ENCODE measurements at places on chromosomes 6 and 20. TPM values are rescaled to one million over a fixed set of nuclear protein-coding genes. Genes with fewer than 3 reads are reported as not detected.

The GHRH gene
- not detected for total RNA-seq

The NKX2-4 gene
- not detected for total RNA-seq

The FITM2 gene
- total RNA-seq: 6.5 TPM

DNA sequence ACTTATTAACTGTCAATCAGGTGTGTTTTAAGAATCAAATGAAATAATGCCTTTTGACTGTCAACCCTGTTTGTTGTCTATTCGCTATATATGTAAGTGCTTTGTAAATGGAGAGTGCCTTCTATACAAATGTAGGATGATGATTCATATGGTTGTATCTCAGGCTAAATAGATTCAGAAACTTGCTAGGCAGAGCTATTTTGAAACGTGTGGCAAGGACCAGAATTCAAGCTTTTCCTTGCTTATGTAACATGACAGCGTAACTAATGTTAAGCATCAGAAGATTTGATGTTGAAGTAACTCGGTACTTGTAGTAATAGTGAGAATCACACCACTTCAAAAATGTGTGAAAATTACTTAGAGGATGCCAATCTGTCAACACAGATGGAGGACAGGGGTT, 3.4 kb downstream of the OGFRL1 start:
- no peak for DNase-seq

DNA sequence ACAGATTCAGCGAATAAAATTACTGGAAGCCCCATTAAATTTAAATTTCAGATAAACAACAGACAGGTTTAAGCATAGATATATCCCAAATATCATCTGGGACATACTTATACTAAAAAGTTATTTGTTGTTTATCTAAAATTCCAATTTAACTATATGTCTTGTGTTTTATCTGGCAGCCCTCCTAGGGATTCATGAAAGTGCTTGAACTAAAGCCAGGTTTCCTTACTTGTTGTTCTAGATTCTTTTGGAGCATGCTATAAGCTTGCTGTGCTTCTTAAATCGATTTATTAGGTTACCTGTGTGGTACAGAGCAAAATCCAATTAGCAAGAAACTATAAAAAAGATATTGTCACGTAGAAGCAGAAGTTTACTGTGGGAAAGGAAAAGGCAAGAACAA, 202.5 kb upstream of the GMDS start:
- DNase-seq: no peak

GRCh38 chr20:15923030-15923776, 650.0 kb downstream of the KIF16B start:
- DNase-seq: no peak

The MCHR2 gene
- total RNA-seq: not detected

- no peak for DNase-seq
These were observed 364.1 kb upstream of the BTBD3 start for GRCh38 chr20:11553603-11554002.

GRCh38 chr6:53059648-53060589, 5.3 kb upstream of the FBXO9 start:
- no peak for DNase-seq

GRCh38 chr20:23397961-23398360, 23.3 kb downstream of the NAPB start:
- no peak for DNase-seq

All from glutamatergic neuron (in vitro differentiated cells).